Left cardiac atrium (tissue), 4 donors: ENCODE measurements at places on chromosomes 1 and 21. TPM values are rescaled to one million over a fixed set of nuclear protein-coding genes. Genes with fewer than 3 reads are reported as not detected.

GRCh38 chr21:44497703-44498126, 42.3 kb downstream of the KRTAP10-1 start:
- DNase-seq = no peak

Gene AKR7A3
- total RNA-seq = not detected

- no peak for DNase-seq
Observed at GRCh38 chr1:107871259-107871658, 93.7 kb downstream of the VAV3 start.

- no peak for DNase-seq
Observed at GRCh38 chr1:68142036-68142435, 90.3 kb downstream of the WLS start.

Gene ATXN7L2
- total RNA-seq = 3.4 TPM

- DNase-seq = no peak
Observed at GRCh38 chr1:47814612-47815395, 182.4 kb downstream of the TRABD2B start.

Gene RSPH1
- total RNA-seq = not detected

DNA sequence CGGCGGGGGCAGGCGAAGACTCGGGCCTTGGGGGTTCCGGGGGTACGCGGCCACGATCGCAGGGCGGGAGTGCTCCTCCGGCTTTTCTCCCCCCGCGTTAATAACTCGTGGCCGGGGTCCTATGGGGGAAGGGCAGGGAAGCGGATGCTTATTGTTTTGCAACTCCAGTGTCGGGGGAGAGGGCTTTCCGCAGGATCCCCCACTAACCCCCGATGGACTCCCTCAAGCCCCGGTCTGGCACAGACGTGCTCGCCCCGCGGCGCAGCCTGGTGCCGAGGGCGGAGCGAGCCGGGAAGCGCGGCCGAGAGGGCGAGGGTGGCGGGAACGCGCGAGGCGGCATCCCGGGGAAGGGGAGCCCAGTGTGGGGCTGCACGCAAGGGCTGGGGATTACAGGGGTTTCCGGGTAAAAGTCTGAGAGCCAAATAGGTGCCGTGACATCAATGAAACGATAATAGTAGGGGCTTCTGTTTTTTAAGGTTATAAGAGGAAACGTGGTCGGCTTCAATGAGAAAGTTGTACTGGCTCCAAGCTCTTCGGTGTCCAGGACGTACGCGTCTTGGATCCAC, 772 bp downstream of the UCK2 start:
- DNase-seq = peak; percentile 55

Gene INTS3
- total RNA-seq = 34.1 TPM

GRCh38 chr1:11058595-11059154, 1.1 kb downstream of the SRM start:
- no peak for DNase-seq

DNA sequence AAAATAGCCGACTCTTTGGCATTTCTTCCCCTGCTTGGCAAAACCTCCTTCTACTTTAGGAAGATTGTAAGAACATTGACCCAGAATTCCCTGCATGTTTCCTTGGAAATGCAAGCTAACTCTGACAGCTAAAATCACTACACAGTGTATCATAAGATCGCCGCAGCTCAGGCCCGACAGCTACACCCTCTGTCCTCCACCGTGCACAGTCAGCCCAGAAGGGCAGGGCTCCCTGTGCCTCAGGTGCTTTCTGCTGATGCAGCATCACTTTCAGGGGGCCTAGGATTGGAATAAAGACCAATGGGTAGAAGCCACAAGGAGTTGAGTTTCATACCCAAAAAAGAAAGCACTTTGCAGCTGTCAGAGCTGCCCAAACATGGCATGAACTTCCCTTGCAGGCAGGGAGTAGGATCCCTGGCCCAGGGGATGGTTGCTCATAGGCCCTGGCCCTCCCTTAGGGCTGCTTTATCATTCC, 145.3 kb downstream of the SEC16B start:
- no peak for DNase-seq

DNA sequence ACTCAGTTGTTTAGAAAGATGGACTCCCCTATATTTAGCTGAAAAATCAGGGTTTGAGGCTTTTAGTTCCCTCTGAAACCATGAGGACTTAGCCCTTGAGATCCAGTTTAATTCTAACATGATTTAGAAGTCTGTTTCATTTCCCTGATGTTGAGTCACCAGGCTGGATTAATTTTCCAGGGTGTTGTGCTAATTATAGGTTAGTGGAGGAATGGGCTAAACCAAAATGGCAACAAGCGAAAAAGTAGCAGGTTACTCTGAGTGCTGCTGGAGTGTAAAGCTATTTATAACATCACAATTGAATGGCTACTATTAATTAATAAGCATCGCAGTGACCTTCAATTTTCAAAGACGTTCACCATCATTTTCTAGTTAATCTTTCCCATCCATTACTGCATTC, 15.5 kb upstream of the USP24 start:
- no peak for DNase-seq

Gene RHCE
- 0.65 TPM for total RNA-seq

- no peak for DNase-seq
Observed at GRCh38 chr1:180585994-180586359, 27.2 kb downstream of the OVAAL start.

DNA sequence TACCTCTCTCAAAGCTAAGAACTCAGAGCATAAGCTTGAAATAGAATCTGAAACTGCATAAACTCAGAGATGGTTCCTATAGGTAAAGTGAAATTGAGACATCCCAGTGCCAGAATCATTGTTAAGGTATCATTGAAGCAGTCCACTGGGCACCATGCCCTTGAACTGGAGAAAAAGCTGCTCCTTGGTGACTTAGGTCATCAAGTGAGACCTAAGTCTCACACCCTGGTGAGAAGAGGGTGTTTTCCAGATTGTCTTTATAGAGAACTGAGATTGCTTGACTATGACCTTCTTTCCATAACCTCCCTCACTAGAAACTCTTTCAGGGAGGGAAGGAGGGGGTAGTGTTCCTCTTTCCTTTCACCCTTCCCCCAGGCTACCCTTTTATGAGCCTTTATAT, 9.4 kb upstream of the ATP6V1G3 start:
- no peak for DNase-seq

Gene ALX3
- not detected for total RNA-seq

DNA sequence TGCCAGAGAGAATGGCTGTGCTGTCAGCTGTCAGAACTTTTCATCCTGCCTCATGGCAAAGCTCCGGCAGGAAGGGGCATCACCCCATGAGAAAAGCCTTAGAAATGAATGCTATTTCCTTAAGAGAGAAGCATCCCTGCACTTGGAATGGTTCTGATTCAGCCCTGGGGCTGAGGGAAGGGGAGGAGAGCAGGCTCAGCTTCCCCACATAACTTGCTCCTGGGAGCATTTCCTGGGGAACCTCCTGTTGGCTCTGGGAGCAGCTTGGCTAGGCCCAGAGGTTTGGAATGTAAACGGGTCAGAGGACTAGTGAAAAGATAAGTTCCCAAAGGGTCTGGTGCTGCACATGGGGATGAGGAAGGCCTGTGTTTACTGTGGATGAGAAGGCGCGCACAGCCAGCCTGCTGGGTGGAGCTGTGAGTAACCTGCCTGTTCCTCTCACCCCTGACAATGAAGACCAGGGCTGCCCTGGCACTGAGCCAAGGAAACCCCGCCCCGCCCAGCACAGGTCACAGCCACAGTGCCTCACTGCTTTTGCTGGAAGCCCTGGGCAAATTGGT, 5.0 kb downstream of the PRELP start:
- DNase-seq = peak; percentile 46

DNA sequence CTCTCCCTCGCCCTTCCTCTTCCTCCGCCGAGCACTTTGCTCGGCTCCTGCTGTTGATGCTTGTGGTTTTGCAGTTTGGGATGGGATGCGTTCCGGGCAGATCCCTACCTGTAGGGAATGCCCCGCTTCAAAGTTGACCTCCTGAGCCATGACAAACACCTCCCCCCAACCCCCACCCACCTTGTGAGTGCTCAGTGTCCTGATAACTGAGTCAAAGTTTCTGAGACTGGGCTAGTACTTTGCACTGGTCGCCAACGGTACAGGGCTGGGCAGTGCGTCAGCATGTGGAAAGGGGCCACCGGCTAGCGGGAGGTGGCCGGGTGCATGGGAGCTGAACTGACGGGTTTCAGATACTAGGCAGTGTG, 771 bp downstream of the RABGAP1L start:
- peak; percentile 49 for DNase-seq

- DNase-seq = peak; percentile 94
Observed at GRCh38 chr1:27366411-27367159, at the start of gene MAP3K6. MAP3K6 (minus strand) TSS chr1:27366961; CDS start chr1:27366597, 364 bp downstream.

DNA sequence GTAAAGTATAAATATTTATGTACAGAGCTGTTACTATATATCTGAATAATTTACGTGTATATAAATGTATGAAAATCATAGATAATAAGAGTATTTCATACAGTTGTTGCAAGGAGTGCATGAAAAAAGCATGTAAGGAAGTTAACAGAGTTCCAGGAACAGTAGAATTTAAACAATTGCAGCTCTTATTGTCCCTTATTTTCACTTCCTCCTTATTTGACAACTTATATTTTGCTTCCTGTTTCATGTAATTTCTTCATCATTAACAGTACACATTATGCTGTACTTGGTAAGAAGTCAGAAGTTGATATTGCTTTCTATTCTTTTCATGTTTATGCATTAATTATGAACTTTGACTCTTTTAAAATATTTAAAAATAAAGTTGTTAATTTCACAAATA, 681.5 kb downstream of the LRRIQ3 start:
- DNase-seq = no peak

Gene IL12RB2
- 0.63 TPM for total RNA-seq

Gene NBPF10
- 1.6 TPM for total RNA-seq

- DNase-seq = no peak
Observed at GRCh38 chr1:91015794-91016550, 5.9 kb downstream of the ZNF644 start.
